ENCODE measurements at places on chromosomes 5 and 9. TPM values are rescaled to one million over a fixed set of nuclear protein-coding genes. Genes with fewer than 3 reads are reported as not detected.

- DNase-seq: no peak
These were observed 234.1 kb downstream of the TMEM38B start for GRCh38 chr9:105928416-105928815.

DNA sequence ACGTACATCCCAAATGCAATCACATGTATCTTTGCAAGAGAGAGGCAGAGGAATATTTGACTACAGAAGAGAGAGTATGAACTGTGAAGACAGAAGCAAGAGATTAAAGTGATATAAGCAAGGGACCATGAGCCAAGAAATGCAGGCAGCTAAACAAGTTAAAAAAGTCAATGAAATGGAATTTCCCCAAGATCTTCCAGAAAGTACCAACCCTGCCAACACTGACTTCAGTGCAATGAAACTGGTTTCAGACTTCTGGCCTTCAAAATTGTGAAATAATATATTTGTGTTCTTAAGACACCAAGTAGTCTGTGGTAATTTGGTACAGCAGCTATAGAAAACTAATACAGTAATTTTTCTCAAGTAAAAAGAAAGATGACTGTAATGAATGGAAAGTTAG, 20.9 kb downstream of the FOXI1 start:
- no peak for DNase-seq

GRCh38 chr5:42718591-42718990, 38.0 kb upstream of the CCDC152 start:
- DNase-seq: no peak

Gene BTNL9
- total RNA-seq: 12.7 TPM

Gene SPATA31C1
- not detected for total RNA-seq

Gene UBE2QL1
- total RNA-seq: 0.19 TPM

Gene IFNA13
- not detected for total RNA-seq

All from mucosa of descending colon (tissue), 3 donors.